ENCODE measurements at places on chromosomes 4 and X.

DNA sequence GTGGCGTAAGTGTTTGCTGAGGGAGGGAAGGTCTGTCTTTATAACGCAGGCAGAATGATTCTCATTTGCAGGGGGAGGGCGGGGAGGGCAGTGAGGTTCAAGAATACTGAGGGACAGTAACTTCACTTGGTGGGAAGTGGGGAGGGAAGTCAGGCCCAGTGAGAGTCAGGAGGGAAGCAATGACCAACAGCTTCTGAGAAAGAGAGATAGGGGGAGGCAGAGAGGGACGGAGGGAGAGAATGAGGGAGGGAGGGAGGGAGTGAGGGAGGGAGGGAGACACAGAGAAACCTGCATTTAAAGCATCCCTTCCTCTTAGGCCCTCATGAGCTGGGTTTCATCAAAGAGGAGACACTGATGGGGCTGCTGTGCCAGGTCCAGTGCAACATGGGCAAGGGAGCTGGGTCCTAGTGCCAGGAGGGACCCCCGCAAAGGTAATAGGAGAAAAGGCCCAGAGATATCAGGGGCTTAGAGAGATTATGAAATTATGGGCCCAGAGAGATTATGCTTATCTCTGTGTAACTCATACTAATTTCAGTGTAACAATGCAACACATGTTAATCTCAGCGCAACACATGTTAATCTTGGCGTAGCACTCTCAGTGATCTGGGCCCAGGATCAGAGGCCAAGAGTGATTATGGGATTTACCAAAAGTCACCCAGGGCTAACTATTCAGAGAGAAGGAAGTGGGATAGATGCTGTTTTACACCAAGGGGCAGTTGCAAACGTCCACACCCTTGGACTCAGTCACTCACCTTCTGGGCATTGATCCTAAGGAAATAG is 112.1 kb downstream of the DRD5 start:
- DNase-seq: no peak

- DNase-seq: peak; percentile 36
Observed at GRCh38 chr4:26028793-26029567, 115.0 kb downstream of the SMIM20 start.

DNA sequence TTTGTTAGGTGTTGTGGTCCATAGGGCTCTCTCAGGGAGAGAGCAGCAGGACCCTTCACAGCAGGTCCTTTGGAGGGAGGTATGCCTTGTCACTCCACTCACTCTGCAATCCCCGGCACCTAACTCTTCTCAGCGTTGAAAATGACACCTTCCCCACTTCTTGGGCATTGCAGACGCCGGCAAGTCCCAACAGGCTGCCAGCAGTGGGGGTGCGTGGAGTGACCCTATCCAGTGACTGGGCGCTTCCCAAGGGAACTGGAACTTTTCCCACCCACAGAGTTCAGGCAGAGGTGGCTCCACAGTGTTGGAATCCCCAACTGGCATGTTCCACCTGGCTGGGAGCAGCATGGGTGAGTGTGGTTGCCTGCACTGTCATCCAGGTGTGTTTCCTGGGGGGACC is 705.1 kb upstream of the FRG1 start:
- no peak for DNase-seq

DNA sequence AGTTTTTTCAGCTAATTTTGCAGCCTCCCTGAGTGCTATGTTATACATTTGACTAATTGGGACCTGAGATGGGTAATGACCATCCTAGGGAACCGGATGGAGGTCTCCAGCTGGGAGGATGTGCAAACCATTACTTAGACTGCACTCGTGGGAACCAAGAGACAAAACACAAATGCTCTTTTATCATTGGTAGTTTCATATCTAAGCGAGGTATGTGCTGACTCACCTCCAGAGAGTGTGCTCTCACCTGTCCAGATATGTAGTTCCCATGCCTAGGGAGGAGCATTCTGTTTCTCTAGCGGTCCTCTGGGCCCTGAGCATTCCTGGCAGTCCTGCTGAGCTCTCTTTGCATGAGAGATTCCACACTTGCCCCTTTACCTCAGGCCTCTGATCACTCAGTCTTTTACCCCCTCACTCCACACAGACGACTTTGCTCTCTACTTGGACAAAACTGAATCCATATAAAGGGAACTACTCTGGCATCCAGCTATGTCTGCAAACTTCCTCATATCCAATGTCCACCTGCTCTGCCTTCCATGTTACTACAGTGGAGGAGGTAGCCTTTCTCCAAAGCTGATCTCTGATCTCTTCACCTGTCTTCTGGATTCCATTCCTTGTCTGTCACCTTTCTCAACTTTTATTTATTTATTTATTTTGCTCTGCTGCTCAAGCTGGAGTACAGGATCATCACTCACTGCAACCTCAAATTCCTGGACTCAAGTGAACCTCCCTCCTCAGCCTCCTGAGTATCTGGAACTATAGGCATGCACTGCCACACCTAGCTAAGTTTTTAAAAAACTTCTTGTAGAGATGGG is 88.4 kb downstream of the LRP2BP start:
- peak; percentile 55 for DNase-seq

- DNase-seq: no peak
Observed at GRCh38 chr4:13527981-13528820, 16.1 kb downstream of the NKX3-2 start.

GRCh38 chr4:34046580-34046979 is 2197.7 kb downstream of the ARAP2 start:
- peak; percentile 61 for DNase-seq

DNA sequence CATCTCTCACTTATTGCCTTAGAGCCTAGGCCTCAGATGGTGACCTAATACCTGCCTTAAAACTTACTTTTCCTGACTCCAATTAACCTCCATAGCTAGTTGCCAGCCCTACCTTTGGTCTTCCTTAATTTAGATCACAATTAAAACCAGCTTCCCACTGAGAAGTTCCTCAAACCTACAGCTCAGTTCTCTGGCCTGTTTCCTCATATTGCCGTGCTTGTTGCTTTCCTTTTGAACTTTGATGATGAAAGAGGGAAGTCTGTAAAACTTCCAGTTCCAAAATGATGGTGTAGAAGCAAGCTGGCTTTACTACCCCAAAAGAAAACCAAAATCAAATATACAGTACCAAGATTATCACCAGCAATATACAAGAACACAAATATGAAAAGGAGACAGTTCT is 28.9 kb upstream of the CAMK2D start:
- DNase-seq: no peak

DNA sequence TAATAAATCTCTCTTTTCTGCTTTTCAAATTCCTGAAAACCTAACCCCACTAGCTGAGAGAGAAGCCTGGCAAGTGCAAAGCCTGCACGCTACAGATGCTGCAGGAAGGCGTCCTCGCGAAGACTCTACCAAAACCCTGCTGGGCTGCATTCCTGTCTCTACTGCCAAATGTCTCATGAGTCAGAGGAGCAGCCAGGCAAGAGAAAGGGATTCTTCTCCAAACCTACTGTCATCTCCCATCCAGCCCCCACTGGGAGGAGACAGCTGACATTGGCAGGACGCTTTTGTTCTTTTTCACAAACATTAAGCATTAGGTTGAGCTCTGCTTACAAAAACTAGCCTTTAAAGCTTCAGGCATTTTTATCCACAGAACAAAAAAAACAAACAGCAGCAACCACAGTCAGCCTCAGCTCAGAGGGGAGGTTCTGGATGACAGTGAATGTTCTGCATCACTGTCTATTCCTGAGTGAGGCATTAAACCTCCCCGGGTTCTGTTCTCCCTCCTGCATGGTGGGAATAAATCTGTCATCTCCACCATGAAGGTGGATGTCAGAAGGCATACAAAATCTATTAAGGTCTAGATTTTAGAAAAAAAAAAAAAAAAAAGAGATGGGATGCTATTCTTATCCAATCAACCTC is 18.0 kb downstream of the CRMP1 start:
- DNase-seq: peak; percentile 51

- no peak for DNase-seq
Observed at GRCh38 chrX:37332987-37333658, 16.0 kb upstream of the PRRG1 start.

- peak; percentile 42 for DNase-seq
Observed at GRCh38 chr4:15779306-15779705, 1.2 kb downstream of the CD38 start.

DNA sequence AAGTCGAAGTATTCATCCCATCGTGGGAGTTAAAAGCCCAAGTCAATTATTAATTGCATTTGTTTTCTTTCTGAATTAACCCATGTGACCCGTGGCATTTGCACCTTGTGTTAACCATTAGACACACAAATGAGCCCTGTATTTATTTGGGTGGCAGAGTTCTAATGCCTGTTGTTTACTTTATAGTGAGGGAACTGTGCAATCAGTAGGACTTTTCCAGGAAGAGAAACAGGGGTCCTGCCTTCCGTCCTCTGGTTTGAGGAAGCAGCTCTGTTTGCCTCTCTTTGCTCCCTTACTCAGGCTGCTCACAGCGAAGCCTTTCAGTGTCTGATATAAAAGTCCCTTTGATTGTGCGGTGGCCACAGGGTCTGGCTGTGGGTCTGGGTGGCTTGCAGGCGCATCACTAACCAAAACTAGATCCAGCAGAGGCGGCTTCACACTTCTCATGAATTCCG is 263.6 kb downstream of the PTTG2 start:
- DNase-seq: no peak

- no peak for DNase-seq
Observed at GRCh38 chr4:182261651-182262223, 18.5 kb downstream of the TENM3 start.

- peak; percentile 35 for DNase-seq
Observed at GRCh38 chr4:163548481-163549243, 54.2 kb downstream of the TMA16 start.

GRCh38 chr4:4990857-4991540 is 28.3 kb downstream of the CYTL1 start:
- DNase-seq: peak; percentile 75

- no peak for DNase-seq
Observed at GRCh38 chr4:180860089-180860720, 1383.0 kb upstream of the TENM3 start.

DNA sequence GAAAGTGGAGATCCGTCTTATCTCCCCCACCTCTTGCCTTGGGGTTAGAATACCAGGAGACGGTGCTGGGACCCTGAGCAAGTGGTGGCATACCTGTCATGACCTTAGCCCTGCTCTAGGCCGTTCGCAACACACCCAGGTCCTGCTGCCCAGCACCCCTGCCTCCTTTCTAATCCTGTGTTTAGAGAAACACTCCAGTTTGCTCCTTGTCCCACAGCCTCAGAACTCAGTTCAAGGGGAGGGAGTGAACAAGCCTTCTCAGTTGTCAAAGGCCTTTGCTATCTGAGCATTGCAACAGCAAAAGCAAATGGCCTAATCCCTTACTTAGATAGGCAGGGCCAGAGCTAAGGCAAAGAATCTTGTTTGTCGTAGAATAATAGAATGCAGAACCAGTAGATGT is 67.9 kb downstream of the CHRNA9 start:
- no peak for DNase-seq

DNA sequence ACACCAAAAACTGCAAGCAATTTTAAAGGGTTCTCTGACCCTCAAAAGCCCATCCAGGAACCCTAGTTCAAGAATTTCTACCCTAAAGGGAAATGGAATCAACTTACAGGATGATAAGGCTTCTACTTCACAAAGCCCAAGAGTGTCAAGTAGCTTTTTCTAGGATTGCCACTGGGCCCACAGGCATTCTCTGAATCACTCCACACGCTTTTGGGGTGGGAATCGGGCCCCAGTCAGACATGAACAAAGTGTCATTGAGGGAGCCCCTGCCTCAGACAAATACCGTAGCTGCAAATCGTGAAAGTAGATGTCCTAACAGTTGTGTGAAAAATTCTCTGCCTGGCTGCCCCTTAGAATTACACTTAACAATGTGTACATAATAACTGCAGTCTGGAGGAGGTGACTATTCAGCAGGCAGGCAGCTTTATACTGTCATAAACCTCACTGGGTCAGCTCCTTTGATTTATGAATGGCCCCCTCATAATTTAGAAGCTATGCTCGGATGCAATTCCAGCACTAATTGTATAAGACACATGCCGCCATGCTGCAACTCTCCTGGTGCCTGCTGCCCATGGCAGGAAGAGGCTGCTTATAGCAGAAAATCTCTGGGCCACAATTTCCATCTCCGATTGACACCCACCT is 36.7 kb downstream of the CHRDL1 start:
- peak; percentile 46 for DNase-seq

DNA sequence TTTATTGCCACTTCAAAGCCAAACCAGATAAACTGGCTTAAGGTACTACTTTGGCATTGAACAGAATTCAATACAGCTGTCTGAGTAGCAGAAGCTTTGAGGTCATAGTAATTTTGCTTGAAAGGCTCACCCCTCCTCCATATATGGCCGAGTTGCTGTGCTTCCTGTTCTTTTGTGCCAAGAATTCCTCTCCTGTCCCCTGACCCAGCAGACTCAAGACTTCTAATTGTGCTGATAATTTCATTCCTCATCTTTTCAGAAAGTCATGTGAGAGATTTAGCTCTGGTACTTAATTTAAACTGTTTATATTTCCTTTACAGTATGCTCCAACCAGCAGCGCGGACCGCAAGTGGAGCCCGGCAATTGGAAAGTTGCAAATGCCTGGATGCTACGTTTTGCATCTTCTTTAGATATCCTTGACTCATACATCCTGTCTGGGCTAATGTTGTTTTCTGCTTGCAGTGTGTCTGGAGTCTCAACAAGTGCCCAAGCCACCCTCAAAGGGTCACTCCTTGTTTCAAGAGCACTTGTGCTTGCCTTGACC is 373.4 kb downstream of the PDGFC start:
- DNase-seq: peak; percentile 87
